ENCODE measurements at places on chromosomes 6 and 20.
A peak's percentile ranks its signal among the peaks of the same experiment; 100 is the strongest.

- no peak for DNase-seq
These were observed 212.6 kb upstream of the EXOC2 start for GRCh38 chr6:905556-905955.

GRCh38 chr6:25156123-25156522, 123.1 kb upstream of the CARMIL1 start:
- no peak for DNase-seq

- DNase-seq: no peak
These were observed 48.4 kb upstream of the EZR start for GRCh38 chr6:158867381-158868121.

DNA sequence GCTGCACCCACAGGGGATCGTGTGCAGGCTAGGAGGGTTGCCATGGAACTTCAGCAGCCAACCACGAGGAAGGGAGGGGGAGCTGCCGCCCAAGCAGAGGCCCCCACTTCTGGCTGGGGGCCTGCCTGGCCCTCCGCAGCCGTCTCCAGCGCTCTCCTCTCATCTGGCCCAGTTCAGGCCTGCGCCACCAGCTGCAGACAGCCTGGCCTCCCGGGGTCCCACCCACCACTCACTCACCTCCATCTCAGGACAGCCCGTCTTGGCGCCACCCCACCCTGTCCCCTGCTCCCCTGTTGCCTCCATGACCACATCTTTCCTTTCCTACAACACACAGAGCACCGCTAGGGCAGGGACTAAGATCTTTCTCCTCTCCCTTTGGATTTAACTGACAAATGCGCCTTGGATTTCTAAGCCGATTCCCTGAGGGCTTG, 98.7 kb downstream of the ANKRD60 start:
- DNase-seq: no peak

DNA sequence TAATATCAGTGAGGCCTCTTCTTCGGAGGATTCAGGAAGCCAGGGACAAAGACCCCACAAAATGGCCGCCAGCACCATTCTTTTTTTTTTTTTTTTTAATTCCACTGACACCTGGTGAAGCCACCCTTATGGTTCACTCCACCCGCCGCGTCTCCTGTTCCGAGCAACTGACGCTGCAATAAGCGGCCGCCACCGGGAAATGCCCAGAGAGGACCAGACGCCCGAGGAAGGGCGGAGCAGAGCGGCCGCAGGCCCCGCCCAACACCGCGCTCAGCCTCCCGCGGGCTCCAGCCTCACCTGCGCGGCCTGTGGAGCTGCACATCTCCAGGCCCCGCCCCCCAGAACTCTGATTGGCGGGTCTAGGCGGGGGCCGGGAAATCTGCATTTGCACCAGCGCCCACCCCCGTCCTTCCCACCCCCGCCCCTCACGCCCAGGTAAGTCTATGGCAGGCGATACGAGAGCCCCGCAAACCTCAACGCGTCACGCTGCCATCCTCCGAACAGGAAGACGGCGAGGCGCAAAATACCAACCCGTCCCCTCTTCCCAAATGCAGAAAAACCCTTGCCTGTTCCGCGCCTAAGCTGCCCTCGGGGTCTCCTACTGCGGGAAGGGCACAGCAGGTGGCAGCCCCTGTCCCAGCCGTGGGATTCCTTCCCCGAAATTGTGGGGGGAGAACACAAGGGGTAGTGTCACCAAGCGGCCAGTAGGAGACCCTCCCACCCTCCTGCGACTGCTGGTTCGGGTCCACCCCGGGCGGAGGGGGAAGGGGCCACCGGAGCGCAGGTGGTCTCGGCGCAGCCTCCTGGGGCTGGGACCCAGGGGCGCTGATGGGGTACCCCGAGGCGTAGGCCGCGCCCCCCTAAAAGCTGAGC, 960 bp downstream of the ATP9A start:
- DNase-seq: peak; percentile 63

- DNase-seq: no peak
These were observed 259.3 kb upstream of the RIN2 start for GRCh38 chr20:19498756-19499155.

DNA sequence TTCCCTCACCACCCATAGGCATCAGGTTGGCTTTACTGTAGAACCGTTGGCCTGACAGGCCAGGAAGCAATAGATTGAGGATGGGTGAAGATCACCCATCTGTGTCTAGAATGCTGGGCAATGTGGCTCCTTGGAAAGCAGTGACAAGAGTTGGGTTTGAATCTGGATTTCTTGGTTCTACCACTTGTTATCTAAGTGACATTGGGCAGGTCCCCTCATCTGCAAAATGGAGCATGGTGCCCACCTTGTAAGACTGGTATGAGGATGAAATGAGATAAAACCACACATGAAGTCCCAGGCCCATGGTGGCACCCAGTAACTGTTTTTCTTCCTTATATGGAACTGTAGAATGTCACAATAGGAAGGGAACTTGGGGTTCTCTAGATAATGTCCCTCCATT, 22.6 kb upstream of the SIRPB2 start:
- DNase-seq: no peak

- no peak for DNase-seq
These were observed 100.3 kb upstream of the MYL9 start for GRCh38 chr20:36441027-36441414.

- no peak for DNase-seq
These were observed 3.9 kb downstream of the SYTL3 start for GRCh38 chr6:158653577-158654354.

DNA sequence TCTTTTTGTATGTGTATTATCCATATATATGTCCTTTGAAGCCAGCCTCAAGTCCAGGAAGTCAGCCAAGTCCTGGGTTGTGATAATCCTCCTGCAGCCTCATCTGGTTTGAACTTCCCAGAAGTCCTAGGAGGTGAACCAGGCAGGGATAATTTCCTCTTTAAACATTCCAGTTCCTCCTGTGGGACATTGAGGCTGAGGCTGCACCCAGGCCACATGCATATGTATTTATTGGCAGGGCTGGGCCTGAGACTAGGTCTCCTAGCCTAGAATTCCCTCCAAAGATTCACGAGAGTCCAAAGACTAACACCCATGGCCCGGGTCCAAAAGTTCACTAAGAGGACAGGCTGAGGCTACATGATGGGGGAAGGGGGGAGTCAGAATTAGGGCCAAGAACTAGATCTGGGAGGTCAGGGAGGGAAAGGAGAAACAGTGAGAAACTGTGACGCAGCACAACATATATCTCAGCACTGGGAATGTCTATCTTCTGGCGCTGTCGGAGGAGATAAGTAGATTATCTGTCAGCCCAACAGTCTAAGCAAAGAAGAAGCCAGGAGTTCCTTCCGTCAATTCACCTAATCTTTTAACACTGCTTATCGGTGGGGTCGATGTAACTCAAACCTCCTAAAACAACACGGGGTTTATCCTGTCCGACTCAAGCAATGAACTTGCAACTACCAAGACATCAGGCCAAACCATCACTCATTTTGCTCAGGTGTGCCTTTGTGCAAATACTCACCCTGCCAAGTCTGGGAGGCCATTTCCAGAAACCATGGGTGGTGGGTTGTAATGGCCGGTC, 43.3 kb downstream of the SNX5 start:
- DNase-seq: no peak

DNA sequence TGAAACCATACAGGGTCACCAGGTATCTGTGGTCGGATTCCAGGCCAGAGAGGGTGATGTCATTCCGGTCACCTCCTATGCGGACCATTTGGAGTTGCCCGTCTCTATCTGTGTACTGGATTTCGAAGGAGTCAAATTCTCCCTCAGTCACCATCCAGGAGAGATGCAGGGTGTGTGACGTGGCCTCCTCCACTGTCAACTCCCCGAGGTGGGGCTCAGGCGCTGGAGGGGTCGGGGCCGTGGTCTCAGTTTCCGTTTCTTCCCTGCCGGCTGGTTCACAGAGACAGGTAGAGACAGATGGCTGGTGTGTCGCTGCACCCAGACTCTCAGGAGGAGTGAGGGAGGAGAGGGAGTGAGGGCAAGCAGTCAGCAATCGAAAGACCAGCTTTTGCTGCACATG, 30.7 kb downstream of the CYP21A2 start:
- DNase-seq: no peak

DNA sequence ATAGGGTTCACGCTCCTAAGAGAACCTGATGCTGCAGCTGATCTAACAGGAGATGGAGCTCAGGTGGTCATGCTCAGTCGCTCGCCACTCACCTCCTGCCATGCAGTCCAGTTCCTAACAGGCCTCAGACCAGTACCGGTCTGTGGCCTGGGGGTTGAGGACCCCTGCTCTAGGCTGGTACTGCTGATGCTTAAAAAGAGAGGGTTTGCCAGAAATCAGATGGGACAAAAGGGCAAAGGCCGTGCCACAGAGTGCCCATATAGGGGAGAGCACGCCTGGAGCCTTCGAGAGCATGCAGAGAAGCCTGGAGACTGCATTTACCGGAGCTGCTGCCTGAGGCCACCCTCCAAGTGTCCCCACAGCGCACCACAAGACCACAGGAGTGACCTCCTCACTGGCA, 75.5 kb downstream of the PTPN1 start:
- DNase-seq: no peak

GRCh38 chr6:77650098-77650663, 2.7 kb upstream of the MEI4 start:
- no peak for DNase-seq

- DNase-seq: no peak
These were observed 105.0 kb upstream of the LAMP5 start for GRCh38 chr20:9409352-9409751.

GRCh38 chr6:156886409-156886808, 109.2 kb downstream of the ARID1B start:
- no peak for DNase-seq

DNA sequence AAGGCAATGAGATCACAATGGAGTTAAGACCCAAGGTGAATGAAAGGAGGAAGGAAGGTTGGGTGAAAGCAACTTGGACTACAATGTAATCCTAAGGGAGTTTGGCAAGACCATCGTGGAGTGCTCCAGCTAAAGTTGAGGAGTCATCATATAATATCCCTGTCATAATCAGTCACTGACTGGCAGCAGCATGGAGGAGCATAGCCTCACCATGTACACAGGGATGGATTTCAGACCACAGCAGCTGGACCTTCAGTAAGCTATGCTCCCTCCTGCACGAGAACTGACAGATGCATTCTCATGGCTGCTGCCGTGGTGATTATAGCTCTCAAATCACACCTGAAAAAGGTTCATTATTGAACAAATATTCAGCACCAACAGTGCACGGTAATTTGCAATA, 43.0 kb downstream of the GOPC start:
- DNase-seq: no peak

DNA sequence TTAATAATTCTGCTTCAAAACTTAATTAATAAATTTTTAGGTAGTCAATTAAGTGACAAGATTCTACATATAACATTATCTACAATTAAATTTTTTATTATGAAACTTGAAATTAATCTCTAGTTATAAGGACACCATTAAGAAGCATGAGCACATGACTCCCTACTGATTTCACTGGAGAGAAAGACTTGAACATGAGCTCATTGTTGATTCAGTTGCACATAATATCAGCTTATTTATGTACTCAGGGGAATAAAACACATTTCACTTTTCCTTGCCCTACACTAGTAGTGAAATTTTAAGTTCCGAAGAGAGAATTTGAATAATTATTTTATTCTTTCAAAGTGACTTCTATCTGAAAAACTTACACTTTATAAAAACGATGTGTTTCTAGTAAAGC, 370.2 kb upstream of the EPHA7 start:
- no peak for DNase-seq

DNA sequence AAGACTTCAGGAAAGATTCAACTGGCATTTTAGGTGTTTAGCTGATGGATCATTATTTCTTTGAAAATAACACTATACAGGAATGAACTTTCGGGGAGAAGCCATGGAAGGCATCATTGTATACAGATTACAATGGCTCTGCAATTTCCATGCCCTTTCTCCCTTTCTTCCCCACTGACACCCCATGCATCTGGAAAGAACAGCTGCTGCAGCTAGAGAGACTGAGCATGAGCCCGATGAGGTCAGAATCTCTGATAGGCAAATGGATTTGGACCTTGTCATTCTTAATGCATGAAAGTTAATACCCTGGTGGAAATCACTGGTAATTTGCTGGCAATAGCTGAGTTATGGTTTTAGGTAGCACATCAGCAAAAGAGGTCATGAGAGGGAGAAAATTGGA, 54.8 kb downstream of the BTBD3 start:
- no peak for DNase-seq

- no peak for DNase-seq
These were observed 58.8 kb downstream of the SAMD5 start for GRCh38 chr6:147567141-147567805.

- DNase-seq: no peak
These were observed 84.7 kb downstream of the HAO1 start for GRCh38 chr20:7855545-7855944.

DNA sequence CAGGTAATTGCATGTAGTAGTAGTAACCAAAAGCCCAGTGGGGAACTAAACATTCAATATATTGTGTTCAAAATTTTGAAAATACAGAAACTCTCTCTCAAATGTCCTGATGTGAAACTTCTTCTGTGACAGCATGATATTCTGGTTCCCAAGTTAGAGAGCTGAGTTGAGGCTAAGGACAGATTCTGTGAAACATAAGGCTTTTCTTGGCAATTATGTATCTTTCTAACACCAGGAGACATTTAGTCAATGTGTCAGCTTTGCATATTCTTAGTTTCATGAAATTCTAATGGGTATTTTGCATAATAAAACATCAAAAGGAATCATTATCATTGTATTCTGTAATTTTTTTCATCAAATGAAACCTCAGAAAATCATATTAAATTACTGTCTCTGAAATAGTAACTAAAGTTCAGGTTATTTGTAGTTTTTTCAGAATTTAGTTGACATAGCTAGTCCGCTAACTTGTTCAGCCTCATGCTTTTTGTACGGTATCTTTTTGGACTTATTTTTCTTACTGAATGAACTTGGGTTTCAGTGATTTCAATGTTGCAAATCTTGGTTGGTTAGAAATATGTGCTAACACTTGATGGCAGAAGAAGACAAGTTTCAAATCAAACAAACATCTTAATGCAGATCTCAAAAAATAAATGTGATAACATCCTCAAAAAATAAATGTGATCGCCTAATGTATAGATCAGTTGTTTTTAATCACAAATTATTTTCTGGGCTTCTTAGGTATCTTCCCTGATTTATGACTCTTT, 70.4 kb downstream of the AKAP7 start:
- no peak for DNase-seq

DNA sequence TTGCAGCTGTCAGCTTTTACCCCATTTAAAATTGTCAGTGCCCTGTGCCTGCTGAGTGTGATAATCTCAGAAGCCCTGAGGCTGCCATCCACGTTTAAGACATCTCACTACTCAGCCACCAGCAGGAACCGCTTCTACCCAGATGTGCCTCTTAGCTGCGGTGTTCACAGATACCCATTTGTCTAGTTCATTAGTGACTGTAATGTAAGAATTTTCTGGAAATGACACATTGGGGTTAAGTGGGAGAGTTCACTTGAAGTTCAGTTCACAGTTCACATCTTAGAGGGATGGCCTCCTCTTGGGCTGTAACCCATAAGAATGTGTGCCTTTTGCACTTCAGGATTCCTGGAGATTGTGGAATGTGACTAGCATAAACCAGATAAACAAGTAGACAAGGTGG, 477.7 kb downstream of the BTBD3 start:
- DNase-seq: no peak

- DNase-seq: no peak
These were observed 97.4 kb downstream of the PDSS2 start for GRCh38 chr6:107361753-107362604.

GRCh38 chr6:74054190-74054589, 358.2 kb downstream of the CD109 start:
- no peak for DNase-seq

GRCh38 chr6:33166363-33166762, 25.9 kb downstream of the COL11A2 start:
- no peak for DNase-seq

Measured in D721Med (cell line).